ENCODE measurements at places on chromosomes 7 and 10. TPM values are rescaled to one million over a fixed set of nuclear protein-coding genes. Genes with fewer than 3 reads are reported as not detected.

GRCh38 chr10:46092524-46093081 lies 46.5 kb upstream of the MSMB start:
- no peaks in the 10 kb centered on the region for H3K36me3 ChIP-seq
- H3K4me1 ChIP-seq, result no peaks in the 10 kb centered on the region

- no peaks in the 10 kb centered on the region for H3K36me3 ChIP-seq
- H3K27ac ChIP-seq, result no peak overlapping the region
- DNase-seq, result no peak
- no peaks in the 10 kb centered on the region for H3K27me3 ChIP-seq
- H3K4me3 ChIP-seq, result no peak overlapping the region
- H3K4me1 ChIP-seq, result peaks cover 27% of the 10 kb centered on the region
Observed at GRCh38 chr7:22695476-22696132, 31.4 kb upstream of the IL6 start.

DNA sequence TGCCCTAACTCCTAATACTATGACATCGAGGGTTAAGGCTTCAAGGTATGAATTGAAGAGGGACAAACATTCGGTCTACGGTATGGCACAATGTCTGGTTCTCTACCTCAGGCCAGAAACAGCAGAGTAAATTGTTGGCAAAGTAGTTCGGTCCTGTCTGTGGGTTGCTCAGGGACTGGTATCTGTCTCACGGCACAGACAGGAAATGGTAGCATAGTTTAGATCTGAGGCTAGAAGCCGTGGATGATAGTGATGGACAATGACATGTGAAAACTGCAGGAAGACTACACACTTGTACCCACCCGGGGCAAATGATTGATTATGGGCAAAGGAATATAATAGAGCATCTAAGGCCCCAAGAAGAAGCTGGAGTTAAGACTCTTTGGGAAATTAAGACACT lies 106.2 kb downstream of the TWIST1 start:
- H3K27ac ChIP-seq, result no peak overlapping the region
- no peaks in the 10 kb centered on the region for H3K36me3 ChIP-seq
- no peaks in the 10 kb centered on the region for H3K27me3 ChIP-seq
- H3K4me3 ChIP-seq, result no peak overlapping the region
- DNase-seq, result no peak

DNA sequence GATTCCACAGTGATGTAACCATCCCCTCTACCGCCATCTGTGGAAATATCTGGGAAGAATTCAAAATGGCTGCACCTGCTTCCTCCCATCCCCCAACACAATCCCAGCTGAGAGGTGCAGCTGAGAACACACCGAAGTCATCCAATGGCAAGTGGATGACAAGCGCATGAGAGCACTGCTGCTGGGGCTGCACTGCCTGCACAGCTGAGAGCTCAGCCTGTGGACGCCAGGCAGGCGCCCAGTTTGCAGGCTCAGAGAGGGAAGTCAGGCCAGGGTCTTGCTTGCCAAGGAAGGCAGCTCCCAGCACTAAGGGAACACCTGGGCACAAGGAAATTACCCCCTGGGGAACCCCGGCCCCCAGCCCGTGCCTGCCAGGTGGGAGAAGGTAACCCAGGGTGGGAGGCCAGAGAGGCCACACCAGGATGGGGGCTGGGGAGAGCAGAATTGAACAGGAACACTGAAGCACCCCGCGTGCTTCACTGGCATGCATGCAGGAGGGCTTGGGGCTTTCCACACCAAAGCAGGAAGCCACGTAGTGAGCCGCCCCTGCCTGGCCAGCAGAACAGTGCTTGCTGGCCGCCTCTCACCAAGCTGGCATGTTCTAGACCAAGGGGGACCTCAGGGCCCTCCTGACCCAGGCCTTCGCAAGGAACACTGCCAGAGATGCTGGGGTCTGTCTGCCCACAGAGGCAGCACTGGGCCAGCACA lies 46.2 kb downstream of the FAM53B start:
- peaks cover 38% of the 10 kb centered on the region for H3K36me3 ChIP-seq
- H3K4me3 ChIP-seq, result no peak overlapping the region
- peaks cover 75% of the 10 kb centered on the region for H3K4me1 ChIP-seq
- H3K27ac ChIP-seq, result peak overlapping the region; percentile 46

DNA sequence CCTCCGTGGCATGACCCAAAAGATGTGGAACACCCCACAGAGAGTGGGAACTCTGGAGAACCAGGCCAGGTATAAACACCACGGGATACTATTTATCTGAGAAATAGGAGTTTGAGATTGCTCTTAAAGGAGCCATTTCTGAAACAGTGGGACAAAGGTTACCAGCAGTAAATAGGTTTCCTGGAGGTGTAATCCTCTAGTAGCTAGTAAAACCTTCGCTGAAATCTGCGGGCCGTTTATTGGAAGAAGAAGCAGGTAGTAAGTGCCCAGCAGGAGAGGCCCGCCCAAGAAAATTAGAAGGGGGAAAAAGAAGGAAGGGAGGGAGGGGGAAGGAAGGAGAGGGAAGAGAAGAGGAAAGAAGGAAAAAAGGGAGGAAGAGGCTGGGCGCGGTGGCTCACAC lies 51.6 kb downstream of the CHST3 start:
- no peak for DNase-seq
- peaks cover 26% of the 10 kb centered on the region for H3K4me1 ChIP-seq
- H3K36me3 ChIP-seq, result no peaks in the 10 kb centered on the region

- H3K27me3 ChIP-seq, result no peaks in the 10 kb centered on the region
- no peak overlapping the region for H3K4me3 ChIP-seq
- DNase-seq, result no peak
- H3K36me3 ChIP-seq, result no peaks in the 10 kb centered on the region
Observed at GRCh38 chr7:64868499-64868898, 34.6 kb upstream of the ZNF273 start.

GRCh38 chr10:20976891-20977290 lies 79.8 kb upstream of the NEBL start:
- H3K27me3 ChIP-seq, result no peaks in the 10 kb centered on the region
- H3K27ac ChIP-seq, result no peak overlapping the region
- DNase-seq, result no peak
- no peak overlapping the region for H3K4me3 ChIP-seq

DNA sequence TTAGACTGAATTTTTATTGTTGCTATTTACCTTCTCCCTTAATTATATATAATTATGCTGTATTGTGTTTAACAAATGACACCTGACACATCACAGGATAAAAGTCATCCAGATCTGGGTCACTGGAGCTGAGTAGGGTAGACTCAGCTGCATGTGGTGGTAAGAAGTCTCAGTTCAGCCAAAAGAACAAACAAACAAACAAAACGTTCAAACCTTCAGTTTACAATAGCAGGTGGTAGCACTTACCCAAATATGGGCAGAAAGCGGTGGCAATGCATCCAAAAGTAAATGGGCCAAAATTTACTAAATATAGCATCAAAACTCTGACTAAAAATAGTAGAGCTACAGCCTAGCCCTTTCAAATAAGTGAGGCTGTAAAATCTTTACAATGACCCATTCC lies 42.2 kb downstream of the ZWINT start:
- H3K4me1 ChIP-seq, result no peaks in the 10 kb centered on the region
- no peaks in the 10 kb centered on the region for H3K36me3 ChIP-seq
- DNase-seq, result no peak
- H3K27ac ChIP-seq, result no peak overlapping the region
- H3K4me3 ChIP-seq, result no peak overlapping the region

- DNase-seq, result no peak
- H3K4me3 ChIP-seq, result no peak overlapping the region
- peaks cover 33% of the 10 kb centered on the region for H3K4me1 ChIP-seq
- H3K27me3 ChIP-seq, result no peaks in the 10 kb centered on the region
- no peak overlapping the region for H3K27ac ChIP-seq
Observed at GRCh38 chr10:69405221-69405620, 11.5 kb downstream of the TACR2 start.

GRCh38 chr7:39744620-39745019 lies 121.2 kb downstream of the RALA start:
- H3K4me1 ChIP-seq, result peaks cover 10% of the 10 kb centered on the region
- no peaks in the 10 kb centered on the region for H3K36me3 ChIP-seq
- no peaks in the 10 kb centered on the region for H3K27me3 ChIP-seq

GRCh38 chr7:57308631-57309408 lies 141.2 kb upstream of the ZNF716 start:
- no peak overlapping the region for H3K27ac ChIP-seq
- no peak for DNase-seq
- H3K27me3 ChIP-seq, result no peaks in the 10 kb centered on the region
- no peaks in the 10 kb centered on the region for H3K4me1 ChIP-seq
- H3K36me3 ChIP-seq, result no peaks in the 10 kb centered on the region

- DNase-seq, result no peak
- no peak overlapping the region for H3K4me3 ChIP-seq
- H3K27ac ChIP-seq, result no peak overlapping the region
- H3K27me3 ChIP-seq, result no peaks in the 10 kb centered on the region
Observed at GRCh38 chr7:48177271-48177670, 6.0 kb downstream of the ABCA13 start.

GRCh38 chr7:147547252-147547897 lies 1043.2 kb upstream of the C7orf33 start:
- no peak overlapping the region for H3K4me3 ChIP-seq
- no peaks in the 10 kb centered on the region for H3K27me3 ChIP-seq
- no peak overlapping the region for H3K27ac ChIP-seq
- no peaks in the 10 kb centered on the region for H3K4me1 ChIP-seq
- H3K36me3 ChIP-seq, result no peaks in the 10 kb centered on the region
- no peak for DNase-seq

GRCh38 chr10:99672884-99673283 lies 13.6 kb downstream of the ENTPD7 start:
- peaks cover 8% of the 10 kb centered on the region for H3K4me1 ChIP-seq
- no peaks in the 10 kb centered on the region for H3K27me3 ChIP-seq
- no peak for DNase-seq
- no peak overlapping the region for H3K27ac ChIP-seq
- peaks cover 7% of the 10 kb centered on the region for H3K36me3 ChIP-seq

DNA sequence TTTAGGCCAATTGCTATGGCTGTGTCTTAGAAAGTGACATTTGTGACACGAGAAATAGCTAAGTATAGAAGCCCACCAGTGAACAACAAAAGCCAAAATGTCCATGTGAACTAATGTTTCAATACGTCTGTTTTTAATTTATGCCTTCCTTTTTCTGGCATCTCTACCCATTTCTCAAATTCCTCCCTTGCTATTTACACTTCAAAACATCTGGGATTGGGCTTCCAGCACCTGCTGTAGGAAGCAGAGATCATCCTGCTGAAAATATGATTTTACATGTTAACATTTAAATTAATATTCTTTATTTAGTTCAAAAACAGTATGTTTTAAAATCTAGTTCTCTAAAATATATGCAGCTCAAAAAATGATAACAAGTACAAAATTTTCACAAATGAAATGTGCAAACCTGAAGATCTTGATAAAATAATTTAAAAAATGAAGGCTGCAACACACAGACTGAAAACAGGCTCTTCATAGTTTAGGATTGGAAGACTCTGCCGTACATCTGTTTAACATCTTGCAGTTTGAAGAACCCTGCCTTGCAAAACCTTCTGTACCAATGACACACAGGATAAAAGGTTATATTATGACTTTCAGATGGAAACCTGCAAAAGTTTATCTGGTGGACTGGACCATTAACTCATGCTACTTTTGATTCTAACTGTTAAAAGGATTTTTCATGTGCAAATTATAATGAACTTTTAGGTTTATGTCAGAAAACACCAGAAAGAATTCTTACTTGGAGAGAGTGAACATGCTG lies 408.4 kb downstream of the SUGCT start:
- H3K27ac ChIP-seq, result no peak overlapping the region
- no peak overlapping the region for H3K4me3 ChIP-seq
- no peak for DNase-seq
- H3K36me3 ChIP-seq, result no peaks in the 10 kb centered on the region

- no peak for DNase-seq
- H3K4me3 ChIP-seq, result no peak overlapping the region
- H3K27ac ChIP-seq, result no peak overlapping the region
- H3K4me1 ChIP-seq, result peaks cover 33% of the 10 kb centered on the region
- no peaks in the 10 kb centered on the region for H3K36me3 ChIP-seq
Observed at GRCh38 chr7:122301858-122302760, 2.4 kb downstream of the FEZF1 start.

DNA sequence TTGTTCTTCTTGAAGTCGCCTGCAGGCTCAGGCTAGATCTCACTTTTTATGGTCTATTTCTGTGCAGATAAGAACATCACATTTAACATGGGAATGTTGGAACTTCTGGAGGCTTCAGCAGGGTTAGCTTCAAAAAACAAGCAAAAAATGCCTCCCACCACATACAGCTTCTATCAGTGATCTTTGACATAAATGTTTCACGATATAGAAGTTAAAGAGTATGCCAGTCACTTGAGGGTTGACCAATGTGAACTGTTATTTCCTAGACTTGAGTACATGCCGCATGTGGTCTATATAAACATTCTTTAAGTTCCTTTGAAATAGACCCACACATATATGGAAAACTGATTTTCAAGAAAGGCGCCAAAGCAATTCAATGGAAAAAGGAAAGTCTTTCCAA lies 219.2 kb upstream of the KLF14 start:
- H3K27ac ChIP-seq, result no peak overlapping the region
- no peaks in the 10 kb centered on the region for H3K27me3 ChIP-seq
- H3K4me3 ChIP-seq, result no peak overlapping the region
- no peak for DNase-seq
- H3K36me3 ChIP-seq, result peaks cover 25% of the 10 kb centered on the region

GRCh38 chr7:66542049-66542448 lies 86.6 kb upstream of the KCTD7 start:
- H3K4me1 ChIP-seq, result no peaks in the 10 kb centered on the region
- no peak for DNase-seq
- H3K4me3 ChIP-seq, result no peak overlapping the region
- H3K36me3 ChIP-seq, result peaks cover 31% of the 10 kb centered on the region

DNA sequence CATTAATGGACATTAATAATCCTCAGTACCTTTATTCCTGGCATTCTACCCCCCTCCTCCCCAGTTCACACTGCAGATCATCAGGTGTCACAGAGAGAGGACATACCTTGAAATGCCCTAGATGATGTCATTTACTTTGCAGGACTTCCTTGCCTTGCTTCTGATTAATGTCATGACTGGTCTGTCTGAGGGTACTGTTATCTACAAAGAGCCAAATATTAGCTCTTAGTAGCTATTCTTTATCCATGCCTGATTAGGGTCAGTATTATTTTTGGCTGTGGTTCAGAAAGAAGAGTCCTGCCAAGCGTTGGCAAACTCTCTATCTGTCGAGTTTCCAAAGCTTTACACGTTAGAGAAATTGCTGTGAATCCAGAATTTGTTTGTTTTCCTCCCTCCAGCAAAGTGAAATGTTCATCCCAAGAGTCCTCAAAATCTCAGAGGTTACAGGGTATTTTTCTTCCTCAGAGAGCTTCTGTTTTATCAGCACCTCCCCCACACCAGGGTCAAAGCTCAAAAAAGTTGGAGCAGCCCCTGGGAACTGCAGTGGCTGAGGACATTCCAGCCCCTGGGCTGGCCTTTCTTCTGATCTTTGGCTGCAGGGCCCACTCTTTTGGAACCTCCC lies 12.6 kb downstream of the SCD start:
- no peaks in the 10 kb centered on the region for H3K27me3 ChIP-seq
- no peak overlapping the region for H3K4me3 ChIP-seq
- H3K27ac ChIP-seq, result no peak overlapping the region
- peaks cover 17% of the 10 kb centered on the region for H3K4me1 ChIP-seq

SLC16A9 gene
- 0.83 TPM for total RNA-seq

CALML3 gene
- total RNA-seq, result not detected

CLIP2 gene
- 24.1 TPM for total RNA-seq

PTTG1IP2 gene
- not detected for total RNA-seq

ECHDC3 gene
- total RNA-seq, result 29.5 TPM

SYT15 gene
- 34.5 TPM for total RNA-seq
